ENCODE measurements at places on chromosomes 1 and 21.

GRCh38 chr21:33169359-33169758 is 60.4 kb upstream of the IFNAR2 start:
- DNase-seq = no peak

DNA sequence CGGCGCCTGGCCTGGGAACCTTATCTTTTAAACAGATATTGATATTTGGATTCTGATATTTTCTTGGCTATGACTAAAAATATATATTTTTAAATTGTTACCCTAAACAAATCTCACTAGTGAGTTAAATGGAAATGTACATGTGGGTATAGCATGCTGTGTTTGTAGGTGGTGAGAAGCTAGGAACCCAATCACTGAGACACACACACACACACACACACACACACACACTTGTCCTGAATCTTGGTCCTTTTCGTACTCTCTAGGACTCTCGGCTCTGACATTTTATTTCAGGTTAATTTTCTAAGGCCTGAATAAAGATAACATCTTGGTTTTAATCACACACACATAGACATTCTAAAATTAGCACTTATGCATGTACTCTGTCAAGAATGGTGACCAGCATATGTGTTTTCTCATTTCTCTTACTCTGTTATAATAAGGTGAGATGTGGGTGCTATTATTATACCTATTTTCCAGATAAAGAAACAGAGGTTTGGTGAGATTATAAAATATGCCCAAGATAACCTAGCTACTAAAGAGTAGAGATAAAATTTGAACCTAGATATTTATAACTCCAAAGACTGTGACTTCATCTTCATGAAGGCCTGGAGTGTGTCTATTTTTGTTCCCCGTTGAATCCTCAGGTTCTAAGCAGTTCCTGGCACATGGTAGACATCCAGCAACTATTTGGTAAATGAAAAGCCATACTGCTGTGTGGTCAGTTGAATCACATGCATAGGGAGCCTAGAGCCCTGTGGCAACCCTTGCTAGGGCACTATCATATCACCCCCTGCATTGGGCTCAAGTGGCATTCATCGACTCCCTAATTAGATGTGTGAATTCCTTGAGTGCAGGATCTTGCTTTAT is 85.0 kb upstream of the RAB3GAP2 start:
- no peak for DNase-seq

GRCh38 chr1:101448018-101448417 is 211.2 kb downstream of the S1PR1 start:
- no peak for DNase-seq

DNA sequence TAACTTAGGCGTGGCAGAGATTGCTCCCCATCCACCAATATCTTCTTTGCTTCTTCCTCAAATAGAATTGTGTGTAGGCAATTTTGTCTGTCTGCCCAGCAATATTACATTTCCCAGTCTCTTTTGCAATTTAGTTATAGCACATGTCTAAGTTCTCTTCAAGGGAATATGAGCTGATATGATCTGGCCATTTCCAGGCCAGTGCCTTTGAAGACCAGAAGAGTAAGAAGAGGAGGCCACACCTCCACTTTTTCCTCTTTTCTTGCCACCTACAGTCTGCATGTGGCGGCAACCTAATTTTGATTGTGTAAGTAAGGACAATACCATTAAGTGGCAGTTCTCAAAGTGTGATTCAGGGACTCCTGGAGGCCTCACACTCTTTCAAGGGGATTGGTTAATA is 6.3 kb upstream of the RSBN1 start:
- DNase-seq = no peak

DNA sequence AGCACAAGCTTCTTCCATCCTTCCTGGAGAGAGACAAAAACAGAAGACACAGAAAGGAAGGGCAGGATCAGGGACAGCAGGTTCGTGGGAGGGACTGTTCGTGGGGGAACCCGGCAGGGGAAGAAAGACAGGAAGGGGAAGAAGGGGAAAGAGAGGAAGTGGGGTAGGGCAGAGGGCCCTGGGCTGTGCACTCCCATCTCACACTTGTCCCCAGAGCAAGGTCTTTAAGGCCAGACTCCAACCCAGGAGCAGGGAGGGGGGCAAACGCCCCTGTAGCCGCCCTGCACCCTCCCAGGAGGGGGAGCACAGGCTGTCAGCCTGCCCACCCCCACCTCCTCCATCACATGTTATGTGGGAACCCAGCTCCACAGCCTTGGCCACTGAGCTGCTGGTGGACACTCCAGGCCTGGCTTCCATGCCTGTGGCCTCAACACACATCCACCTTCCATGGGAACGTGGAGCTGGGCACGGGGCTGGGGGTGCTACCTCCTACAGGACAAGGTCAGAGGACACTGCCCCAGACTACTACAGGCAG is 9.3 kb downstream of the SLC19A1 start:
- peak; percentile 6 for DNase-seq

- DNase-seq = no peak
These were observed 16.7 kb downstream of the DISC1 start for GRCh38 chr1:231643071-231643934.

DNA sequence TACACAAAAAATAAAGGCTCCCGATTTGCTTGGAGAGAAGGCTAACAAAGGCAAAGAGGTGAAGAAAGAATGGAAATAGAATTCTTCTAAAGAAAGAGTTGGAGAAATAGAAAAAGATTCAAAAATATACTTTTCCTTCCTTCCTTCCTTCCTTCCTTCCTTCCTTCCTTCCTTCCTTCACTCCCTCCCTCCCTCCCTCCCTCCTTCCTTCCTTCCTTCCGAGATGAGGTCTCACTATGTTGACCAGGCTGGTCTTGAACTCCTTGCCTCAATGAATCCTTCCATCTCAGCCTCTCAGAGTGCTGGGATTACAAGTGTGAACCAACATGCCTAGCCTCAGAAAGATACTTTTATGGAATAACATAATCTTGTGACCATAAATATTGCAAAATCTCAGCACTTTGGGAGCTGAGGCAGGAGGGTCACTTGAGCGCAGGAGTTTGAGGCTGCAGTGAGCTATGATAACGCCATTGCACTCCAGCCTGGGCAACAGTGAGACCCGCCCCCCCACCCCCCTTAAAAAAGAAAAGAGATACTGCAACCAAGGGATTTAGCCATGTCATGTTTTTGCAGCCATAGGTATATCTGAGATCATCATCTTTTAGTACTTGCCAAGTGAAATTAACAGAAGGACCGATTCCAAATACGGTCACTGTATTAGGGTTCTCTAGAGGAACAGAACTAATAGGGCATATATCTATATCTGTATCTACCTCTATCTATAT is 1.0 kb upstream of the HJV start:
- DNase-seq = no peak
